A673 (cell line): ENCODE measurements at places on chromosomes 2 and 18.

DNA sequence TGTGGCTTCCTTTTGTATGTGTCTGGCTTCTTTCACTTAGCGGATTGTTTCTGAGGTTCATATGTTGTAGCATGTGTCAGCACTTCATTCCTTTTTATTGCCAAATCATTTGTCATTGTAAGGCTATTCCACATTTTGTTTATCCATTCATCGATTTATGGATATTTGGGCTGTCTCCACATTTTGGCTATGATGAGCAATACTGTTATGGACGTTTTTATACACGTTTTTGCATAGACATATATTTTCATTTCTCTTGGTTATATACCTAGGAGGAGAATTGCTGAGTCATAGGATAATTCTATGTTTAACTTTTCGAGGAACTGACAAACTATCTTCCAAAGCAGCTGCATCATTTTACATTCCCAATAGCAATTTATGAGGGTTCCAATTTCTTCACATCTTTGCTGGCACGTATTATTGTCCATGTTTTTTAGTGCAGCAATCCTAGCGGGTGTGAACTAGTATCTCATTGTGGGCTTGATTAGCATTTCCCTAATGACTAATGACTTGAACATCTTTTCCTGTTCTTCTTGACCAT, 48.1 kb upstream of the TBC1D8 start:
- no peak for DNase-seq

- no peak for DNase-seq
Measured at GRCh38 chr2:236587861-236588815, 18.5 kb downstream of the ACKR3 start.

GRCh38 chr2:200144571-200144970, 161.9 kb upstream of the SPATS2L start:
- DNase-seq, result no peak

DNA sequence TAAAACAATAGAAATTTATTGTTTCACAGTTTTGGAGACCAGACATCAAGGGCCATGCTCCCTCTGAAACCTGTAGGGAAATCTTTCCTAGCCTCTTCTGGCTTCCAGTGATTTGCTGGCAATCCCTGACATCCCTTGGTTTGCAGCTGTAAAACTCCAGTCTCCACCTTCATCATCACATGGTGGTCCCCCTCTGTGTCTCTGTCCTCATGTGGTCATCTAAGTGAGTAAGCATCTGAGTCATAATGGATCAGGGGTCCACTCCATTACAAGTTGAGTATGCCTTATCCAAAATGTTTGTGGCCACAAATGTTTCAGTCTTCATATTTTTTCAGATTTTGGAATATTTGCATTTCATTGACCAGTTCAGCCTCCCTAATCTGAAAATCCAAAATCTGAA, 5.6 kb upstream of the SGPP2 start:
- DNase-seq, result no peak

DNA sequence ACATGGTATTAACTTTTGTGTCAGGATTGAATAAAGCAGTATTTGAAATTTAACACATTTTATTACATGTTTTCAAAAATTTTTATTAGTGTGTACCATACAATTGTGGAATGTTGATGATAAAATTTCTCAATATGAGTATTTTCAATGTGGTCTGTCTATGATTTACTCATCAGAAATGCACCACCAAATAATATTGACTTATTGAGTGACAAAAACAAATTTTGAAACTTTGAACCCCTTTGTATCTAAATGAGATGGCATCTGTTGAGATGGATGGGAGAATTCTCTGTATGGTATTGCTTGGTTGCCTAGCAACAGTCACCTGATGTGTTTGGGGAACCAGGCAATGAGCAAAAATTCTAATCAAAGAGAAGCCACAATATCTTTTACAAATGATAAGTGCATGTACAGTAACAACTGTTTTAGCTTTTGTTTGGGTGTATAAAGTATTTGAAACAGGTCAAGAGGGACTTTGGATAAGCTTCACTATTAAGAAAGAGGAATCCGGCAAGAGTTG, 400.1 kb downstream of the CCDC85A start:
- no peak for DNase-seq

GRCh38 chr18:77617694-77618093, 368.0 kb downstream of the GALR1 start:
- no peak for DNase-seq

- no peak for DNase-seq
Measured at GRCh38 chr18:38695559-38696280, 1130.1 kb upstream of the CELF4 start.

DNA sequence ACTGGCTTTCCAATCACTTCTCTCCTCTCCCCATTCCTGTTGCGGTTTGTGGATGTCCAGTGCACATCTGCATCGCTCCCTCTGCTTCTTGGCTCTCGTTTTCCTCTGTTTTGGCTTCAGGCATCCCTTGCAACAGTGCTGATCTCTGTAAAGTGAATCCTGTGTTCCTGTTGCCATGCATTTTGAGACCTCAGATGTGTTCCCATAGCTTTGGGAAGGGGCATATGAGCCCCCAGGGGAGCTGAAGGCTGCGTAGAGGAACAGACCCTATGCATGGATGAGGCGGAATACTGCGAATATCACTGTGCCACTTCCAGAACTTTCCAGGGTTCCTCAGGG, 168.4 kb upstream of the HAAO start:
- no peak for DNase-seq

GRCh38 chr2:48567671-48568070, 37.7 kb downstream of the STON1 start:
- DNase-seq, result no peak
